Activated CD4-positive, alpha-beta T cell treated with anti-CD3 and anti-CD28 coated beads for 36 hours (primary cell): ENCODE measurements at places on chromosomes 2 and 18. TPM values are rescaled to one million over a fixed set of nuclear protein-coding genes. Genes with fewer than 3 reads are reported as not detected.
A peak's percentile ranks its signal among the peaks of the same experiment; 100 is the strongest.

DNA sequence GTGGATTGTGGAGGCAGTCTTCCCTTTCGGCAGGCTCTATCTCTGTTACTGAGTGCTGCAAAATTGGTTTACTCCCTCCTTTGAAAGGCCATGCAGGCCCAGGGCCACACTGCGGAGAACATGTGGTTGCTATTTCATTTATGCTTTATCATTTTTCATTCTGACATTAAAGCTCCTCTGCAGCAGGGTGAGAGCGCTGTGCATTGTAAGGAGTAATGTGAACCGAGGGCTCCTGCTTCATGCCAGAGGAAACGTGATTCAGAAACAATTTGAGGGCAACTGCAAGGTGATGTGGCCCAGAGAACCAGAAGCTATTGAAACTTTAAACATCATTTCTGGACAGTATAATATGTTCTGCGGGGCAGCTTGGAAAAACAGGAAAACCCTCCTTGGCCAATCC is 341.6 kb upstream of the NT5C1B start:
- no peak for DNase-seq

- peak; percentile 49 for DNase-seq
Observed at GRCh38 chr2:164992818-164993217, 37.5 kb upstream of the SLC38A11 start.

DNA sequence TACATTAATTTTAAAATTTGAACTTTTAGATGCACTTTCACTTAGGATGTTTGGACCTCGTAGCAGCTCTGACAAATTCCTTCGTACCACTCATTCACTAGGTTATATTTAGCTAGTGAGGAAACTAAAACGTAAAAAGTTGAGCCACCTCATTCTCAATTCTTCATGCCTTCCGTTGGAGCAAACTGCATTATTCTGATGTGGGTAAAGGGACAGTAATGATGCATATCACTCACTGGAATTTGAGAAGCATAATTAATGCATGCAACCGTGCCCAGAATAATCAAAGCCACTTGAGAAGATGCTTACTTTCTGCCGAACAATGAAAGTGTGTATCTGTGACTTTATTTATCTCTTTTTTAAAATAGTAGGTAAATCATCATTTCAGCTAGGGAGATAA is 2.2 kb downstream of the CNOT9 start:
- no peak for DNase-seq

- no peak for DNase-seq
Observed at GRCh38 chr2:36409935-36410334, 54.4 kb downstream of the CRIM1 start.

The PRKAG3 gene
- not detected for total RNA-seq

The MARCO gene
- not detected for total RNA-seq
